ENCODE measurements at places on chromosomes 16 and 17.
A peak's percentile ranks its signal among the peaks of the same experiment; 100 is the strongest.

DNA sequence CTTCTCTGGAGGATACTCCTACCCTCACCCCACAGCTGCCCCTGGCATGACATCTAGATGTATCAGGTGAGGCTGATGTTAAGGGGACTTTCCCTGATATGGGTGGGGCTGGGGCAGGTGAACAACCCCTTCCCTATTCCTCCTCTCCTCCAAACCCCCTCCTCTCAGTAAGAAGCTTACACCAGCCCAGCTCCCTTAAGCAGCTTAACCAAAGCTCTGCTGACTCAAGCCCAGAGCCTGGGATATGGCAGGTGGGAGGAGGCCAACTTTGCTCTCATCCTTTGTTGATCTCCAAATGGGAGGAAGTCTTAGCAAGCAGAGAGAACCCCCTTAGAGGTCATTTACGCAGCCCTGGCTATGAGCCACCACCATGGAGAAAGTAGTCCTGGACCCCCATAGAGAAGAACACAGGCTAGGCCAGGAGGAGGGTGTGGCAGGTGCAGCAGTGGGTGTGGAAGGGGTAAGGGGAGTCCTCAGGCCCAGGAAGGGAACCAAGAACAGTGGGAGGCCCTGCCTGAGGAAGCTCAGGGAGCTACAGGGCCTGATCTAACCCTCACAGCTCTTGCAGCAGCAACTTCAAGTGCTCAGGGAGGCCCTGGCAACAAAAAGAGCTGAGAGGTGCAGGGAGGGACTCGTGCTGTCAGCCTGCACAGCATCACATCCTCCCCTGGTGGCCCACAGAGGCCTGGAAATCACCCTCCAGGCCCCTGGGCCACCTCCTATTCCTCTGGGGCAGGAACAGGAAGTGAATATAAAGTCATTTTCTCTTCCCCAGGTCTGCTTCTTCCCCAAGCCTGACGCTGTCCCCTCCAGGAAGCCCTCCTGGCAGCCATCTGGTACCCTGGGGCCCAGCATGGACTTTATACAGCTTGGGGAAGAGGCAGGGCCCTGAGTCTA lies 2.9 kb downstream of the UNC119 start:
- no peak for DNase-seq

DNA sequence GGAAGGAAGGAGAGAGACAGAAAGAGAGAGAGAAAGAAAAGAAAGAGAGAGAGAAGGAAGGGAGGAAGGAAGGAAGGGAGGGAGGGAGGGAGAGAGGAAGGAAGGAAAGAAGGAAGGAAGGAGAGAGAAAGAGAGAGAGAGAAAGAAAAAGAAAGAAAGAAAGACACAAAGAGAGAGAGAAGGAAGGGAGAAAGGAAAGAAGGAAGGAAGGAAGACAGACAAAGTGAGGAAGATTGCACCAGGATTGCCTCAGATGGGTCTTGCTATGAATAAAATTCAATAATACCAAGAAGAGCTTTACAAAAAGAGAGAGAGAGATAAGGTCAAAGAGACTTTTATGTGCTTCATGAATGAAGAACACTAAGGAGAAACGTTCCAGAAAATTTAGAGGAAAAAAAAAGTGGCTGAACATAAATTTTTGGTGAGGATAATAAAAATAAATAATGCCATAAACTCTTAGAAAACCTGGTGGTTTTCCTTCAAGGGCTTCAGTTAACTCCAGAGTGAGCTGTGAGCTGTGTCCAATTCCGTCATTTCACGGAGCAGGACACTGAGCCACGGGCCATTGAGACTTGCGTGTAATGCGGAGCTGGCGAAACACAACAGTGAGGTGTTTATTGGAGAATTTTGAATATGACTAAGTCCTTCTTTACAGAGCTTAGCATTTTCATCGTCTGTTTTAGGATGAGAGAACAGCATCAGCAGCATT lies 72.7 kb upstream of the TNRC6C start:
- DNase-seq, result no peak

GRCh38 chr16:87701505-87701921 lies 64.3 kb downstream of the KLHDC4 start:
- no peak for DNase-seq

- DNase-seq, result peak; percentile 76
Measured at GRCh38 chr17:28204751-28205150, 114.2 kb upstream of the TMEM97 start.

DNA sequence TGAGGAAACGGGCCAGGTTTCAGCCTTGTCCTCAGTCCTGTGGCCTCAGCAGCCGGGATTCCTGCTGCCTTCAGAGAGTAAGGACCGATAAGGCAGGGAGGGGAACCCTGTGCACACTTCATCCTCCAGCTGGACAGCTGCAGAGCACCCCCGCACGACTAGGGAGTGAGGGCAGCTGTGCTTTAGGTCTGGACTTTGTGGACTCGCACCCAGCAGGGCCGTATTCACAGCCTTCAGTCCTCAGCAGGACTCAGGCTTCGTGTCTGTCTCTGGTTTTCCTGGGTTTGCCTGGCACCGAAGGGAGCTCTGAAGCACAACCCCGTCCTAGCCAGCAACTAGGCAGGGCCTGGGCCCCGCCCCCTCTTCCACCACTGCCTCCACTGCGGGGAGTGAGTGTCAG lies 45.8 kb upstream of the CACNG5 start:
- DNase-seq, result no peak

- no peak for DNase-seq
Measured at GRCh38 chr16:73565263-73565662, 517.3 kb upstream of the ZFHX3 start.

- no peak for DNase-seq
Measured at GRCh38 chr17:82789051-82789592, 37.3 kb downstream of the TBCD start.

DNA sequence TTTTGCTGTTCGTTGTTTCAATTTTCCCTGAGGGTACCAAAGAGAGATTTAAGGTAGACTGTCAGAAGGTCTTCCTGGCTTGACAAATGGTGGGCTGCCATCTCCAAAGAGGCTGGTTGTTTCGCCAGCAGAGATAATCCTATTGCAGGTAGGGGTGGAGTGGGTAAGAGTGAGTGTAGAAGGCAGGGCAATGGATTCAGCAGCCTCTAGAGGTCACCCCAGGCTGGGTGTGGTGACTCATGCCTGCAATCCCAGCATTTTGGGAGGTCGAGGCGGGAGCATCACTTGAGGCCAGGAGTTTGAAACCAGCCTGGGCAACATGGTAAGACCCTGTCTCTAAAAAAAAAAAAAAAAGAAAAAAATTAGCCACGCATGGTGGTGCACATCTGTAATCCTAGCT lies 34.6 kb downstream of the DCAKD start:
- DNase-seq, result no peak

DNA sequence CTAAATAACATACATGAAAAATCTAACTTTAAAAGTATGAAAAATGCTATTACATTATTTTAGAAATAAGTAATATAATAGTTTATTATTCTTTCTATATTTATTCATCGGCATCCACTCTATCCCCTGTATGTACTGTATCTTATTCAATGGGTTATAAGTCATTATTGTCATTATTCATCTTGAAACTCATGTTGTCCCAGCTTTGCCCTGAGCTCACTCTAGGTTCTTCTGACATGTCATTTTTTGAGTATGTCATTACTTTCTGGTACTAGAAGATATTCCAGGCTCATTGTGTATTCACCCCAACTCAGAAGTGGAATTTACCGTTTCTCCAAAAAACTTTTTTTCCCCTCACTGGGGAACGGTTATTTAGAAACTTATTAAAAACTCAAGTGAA lies 53.0 kb upstream of the MNT start:
- no peak for DNase-seq

DNA sequence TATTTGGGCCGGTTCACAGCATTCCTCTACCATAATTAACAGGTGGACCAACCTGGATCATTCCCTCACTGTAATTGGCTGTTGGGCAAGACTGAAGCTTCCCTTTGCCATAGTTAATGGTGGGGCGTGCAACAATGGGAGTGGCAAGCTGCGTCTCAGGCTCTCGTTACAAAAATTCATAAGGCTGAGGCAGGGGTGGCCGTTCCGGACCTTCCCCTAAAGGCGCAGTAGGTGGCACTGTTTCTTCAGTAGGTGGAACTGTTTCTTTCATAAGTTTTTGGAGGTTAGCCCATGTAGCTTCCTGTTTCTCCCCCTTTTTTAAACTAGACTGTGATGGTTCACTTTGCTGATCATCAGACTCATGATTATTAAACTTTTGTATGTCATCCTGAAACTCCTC lies 17.0 kb upstream of the TMC5 start:
- no peak for DNase-seq

DNA sequence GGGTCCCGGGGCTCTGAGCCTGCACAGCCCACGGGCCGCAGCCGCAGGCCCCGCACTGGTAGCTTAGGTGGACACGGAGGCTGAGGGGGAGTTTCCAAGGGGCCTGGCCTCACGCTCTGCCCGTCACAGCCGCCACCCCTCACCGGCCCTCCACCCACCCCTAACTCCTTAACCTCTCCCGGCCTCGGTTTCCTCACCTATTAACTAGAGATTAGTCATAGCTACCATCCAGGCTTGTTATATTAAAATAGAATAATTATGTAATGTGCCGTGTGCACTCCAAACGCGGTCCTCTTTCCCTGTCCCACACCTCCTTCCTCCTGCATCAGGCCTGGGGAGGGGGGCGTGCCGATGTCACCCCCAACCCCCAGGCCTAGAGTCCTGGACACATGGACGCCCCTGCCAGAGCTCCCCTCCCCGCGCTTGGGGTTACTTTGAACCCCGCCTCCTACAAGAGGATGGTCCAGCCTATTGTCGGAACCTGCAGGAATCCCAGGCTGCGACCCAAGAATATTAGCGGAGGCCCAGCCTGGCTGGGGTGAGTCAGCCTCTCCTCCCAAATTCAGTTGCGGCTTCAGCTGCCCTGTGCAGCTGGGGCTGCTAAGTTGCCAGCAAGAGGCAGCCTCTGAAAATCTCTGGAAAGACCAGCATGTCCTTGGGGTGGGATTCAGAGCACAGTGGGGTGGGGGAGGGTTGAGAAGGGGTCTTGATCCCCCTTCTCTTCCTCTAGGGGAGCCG lies 17.3 kb downstream of the SOCS3 start:
- DNase-seq, result peak; percentile 94

DNA sequence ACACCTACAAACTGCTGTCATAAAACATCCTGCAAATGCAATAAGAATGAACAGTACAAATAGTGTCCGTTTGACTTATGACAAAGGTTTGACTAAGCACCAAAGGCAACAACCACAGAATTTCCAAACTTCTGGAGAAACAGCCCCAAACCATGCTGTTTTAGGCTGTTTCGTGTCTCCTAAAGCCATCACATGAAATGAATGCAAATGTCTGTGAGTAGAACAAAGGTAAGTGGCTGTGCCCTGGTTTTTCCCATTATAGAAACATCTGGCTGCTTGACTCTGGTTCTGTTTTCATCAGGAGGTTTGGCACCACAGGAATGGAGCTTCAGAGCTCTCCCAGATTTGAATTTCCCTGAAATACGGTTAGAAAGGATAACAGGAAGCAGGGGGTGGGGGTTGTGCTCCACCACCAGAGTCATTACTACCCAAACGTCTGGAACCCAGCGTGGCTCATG lies 4.6 kb upstream of the EMP2 start:
- peak; percentile 47 for DNase-seq

GRCh38 chr16:56807011-56807675 lies 57.9 kb upstream of the SLC12A3 start:
- peak; percentile 25 for DNase-seq

- DNase-seq, result peak; percentile 82
Measured at GRCh38 chr17:71633391-71633849, 487.4 kb upstream of the SOX9 start.

GRCh38 chr17:74296548-74296936 lies 22.5 kb downstream of the DNAI2 start:
- DNase-seq, result peak; percentile 61

DNA sequence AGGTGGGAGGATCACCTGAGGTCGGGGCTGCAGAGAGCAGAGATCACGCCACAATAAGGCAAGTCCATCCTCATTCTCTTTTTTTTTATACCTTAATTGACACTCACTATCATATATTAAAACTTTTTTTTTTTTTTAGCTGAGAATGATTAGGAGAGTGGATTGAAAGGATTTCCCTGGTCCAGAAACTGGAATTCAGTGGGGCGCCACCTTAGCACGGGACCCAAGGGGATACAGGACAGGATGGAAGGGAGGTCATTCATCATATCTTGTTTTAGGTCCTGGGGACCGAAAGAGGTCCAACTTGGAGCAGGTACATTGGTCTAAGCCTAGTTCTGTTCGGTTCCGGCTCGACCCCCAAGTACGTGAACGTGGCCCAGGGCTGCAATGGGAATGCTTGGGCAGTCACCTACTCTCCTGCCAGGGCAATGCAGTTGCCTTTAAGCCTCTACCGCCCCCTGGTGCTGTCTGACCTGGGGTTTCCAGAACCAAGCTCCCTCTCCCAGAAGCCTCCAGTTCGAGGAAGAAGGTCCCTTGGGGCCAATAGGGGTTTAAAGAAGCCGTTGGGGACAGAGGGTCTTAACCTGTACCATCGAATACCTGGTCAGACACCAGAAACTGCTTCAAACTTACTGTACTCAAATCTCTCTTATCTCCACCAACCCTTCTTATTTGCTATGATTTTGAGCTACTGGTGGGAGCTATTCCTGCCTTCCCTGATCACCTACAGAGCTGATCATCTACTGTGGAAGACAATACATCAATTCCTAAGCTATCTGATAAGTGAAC lies 19.9 kb upstream of the GPATCH8 start:
- peak; percentile 58 for DNase-seq

GRCh38 chr16:22782314-22782713 lies 31.6 kb upstream of the HS3ST2 start:
- DNase-seq, result no peak

DNA sequence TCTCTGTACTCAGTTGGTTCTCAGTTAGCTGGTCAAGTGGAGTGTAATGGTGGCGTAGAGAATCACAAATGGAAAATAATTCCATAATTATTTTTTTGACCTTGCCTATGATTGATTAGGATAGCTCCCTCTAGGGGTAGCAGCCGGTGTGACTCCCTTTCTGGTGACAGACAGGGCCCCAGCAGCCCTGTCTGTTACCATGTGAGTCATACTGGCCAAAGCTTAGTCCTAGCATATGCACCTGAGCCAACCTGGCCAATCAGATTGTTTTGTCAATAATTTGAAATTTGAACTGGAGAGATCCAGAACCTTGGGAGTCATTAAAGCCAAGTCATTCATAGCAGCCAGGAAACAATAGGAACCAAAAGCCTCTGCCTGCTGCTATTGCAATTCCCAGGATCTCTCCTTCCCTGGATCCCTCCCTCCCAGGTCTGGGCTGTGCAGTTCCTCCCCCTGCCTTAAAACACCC lies 5.6 kb downstream of the PNPO start:
- peak; percentile 88 for DNase-seq

- no peak for DNase-seq
Measured at GRCh38 chr17:77916703-77917481, 41.6 kb upstream of the TNRC6C start.

DNA sequence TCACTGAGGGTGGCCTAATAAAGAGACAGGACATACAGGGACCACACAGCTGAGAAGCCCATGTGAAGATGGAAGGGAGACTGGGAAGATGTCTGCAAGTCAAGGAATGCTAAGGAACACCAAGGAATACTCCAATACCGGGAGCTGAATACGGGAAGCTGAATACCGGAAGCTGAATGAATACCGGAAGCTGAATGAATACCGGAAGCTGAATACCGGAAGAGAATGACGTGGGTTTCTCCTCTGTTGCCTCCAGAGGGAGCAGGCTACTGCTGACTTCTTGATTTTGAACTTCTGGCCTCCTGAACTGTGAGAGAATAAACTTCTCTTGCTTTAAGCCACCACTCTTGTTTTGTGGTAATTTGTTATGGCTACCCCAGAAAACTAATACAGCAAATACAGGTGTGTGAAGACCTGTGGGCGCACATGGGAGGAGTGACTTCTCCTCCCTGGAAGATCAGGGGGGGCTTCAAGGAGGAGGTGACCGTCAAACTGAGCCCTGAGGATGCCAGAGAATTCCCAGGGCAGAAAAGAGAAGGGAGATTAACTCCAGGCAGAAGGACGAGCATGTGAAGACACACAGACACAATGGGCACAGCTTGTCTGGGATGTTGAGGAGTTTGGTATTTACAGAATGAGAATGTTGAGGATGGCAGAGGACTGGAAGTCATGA lies 259.9 kb downstream of the IRF8 start:
- DNase-seq, result no peak

Data from astrocyte of the hippocampus (primary cell).